ENCODE measurements at places on chromosomes 4 and X.
A peak's percentile ranks its signal among the peaks of the same experiment; 100 is the strongest.

- DNase-seq, result no peak
Observed at GRCh38 chrX:118521435-118521834, 25.8 kb downstream of the DOCK11 start.

DNA sequence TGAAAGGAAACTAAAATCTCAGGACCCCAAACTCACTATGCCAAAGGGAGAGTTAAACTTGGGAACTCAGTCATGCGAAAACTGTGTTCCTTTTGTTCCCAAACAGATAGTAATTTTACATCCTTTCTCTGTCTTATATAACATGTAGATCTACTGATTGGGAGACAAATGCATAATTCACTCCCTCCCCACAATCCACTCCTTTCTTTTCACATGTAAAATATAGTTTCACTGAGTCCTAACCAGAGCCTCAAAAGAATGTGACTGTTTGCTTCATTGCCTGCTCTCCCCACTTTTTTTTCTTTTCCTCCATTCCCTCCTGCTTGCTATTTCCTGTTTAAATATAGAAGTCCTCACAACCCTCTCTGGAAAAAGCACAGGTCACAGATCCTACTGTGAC is 699.3 kb upstream of the ADGRL3 start:
- DNase-seq, result peak; percentile 2

- DNase-seq, result no peak
Observed at GRCh38 chr4:155681886-155682285, 15.2 kb downstream of the GUCY1A1 start.

GRCh38 chr4:138047290-138047689 is 194.9 kb downstream of the SLC7A11 start:
- DNase-seq, result no peak

- no peak for DNase-seq
Observed at GRCh38 chr4:77816546-77816945, 2.6 kb downstream of the CNOT6L start.

GRCh38 chr4:173318648-173319211 is 15.4 kb downstream of the HMGB2 start:
- DNase-seq, result peak; percentile 75

DNA sequence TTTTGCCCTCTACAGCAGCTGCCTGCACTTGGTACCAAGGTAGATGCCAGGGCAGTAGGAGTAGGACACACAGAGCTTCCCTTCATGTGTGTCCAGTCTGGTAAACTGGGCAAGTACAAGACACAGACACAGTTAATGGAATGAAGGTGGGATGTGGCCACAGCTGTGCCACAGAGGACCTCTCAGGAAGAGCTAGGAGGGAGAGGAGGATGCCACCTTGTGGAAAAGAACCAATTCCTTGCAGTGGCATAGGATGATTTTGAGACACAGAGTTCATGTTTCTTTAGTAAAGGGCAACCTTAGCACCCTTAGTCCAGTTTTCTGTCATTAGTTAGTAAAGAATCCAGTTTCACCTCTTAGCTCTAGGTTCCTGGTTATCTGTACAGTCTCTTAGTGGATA is 36.3 kb upstream of the TBC1D14 start:
- DNase-seq, result no peak

DNA sequence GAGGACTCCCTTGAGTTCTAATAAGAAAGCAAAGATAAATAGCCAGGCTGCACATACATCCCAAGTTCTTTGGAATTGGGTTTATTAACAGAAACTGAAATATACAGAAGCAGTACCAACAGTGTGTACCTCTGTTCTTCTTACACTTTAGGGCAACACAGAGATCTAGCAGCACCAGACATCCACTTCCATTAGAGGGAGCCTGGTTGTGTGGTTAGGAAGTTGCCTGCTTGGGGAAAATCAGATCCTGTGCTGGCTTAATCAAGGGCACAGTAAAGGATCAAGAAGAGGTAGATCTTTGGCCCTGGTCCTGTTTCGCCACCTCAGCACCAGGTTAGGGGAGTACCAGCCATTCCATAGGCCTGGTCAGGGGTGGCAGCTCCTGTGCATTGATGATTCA is 231.1 kb upstream of the ARHGAP24 start:
- DNase-seq, result no peak

- DNase-seq, result no peak
Observed at GRCh38 chrX:128961290-128961689, 562.0 kb downstream of the SMARCA1 start.

- no peak for DNase-seq
Observed at GRCh38 chr4:14091966-14092365, 464.4 kb upstream of the BOD1L1 start.

- peak; percentile 26 for DNase-seq
Observed at GRCh38 chr4:48340276-48340964, 909 bp upstream of the SLAIN2 start.

- DNase-seq, result no peak
Observed at GRCh38 chr4:181468451-181468850, 774.8 kb upstream of the TENM3 start.

- DNase-seq, result no peak
Observed at GRCh38 chrX:7201496-7201895, 53.5 kb upstream of the PUDP start.

DNA sequence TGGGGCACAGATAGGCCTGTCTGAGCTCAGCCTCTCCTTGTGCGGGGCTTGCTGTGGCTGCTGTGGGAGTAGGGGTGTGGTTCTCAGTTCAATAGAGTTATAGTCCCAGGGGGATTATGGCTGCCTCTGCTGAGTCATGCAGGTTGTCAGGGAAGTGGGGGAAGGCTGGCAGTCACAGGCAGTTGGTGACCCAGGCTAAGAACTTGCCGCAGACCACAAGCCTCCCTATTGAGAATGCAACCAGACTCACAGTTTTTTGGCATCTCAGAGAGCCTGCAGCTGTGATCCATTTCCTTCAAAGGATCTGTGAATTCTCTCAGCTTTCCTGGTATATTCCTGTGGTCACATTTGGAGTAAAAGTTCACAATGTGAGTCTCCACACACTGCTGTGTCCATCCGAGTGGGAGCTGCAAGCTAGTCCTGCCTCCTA is 364.9 kb downstream of the ZNF674 start:
- no peak for DNase-seq

- no peak for DNase-seq
Observed at GRCh38 chrX:48523682-48524081, 2.1 kb downstream of the EBP start.

- DNase-seq, result no peak
Observed at GRCh38 chr4:13289391-13289790, 194.7 kb downstream of the RAB28 start.

DNA sequence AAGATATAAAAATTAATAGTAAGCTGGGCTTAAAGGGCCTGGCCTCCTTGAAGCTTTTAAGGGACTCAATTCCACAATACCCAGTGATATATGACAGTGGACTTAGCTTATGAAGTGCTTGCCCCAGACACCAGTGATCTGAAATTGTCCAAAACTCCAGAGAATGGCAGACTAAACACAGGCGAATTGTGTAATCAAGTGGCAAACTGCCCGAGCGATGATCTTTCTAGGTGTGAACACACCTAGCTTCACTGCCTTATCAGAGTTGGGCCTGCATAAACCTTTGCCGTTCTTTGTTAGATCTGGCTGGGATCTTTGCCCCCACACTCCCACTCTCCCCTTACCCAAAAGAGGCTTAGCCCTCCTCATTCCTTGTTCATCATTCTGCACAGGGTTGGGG is 62.5 kb upstream of the SH3RF1 start:
- DNase-seq, result no peak

DNA sequence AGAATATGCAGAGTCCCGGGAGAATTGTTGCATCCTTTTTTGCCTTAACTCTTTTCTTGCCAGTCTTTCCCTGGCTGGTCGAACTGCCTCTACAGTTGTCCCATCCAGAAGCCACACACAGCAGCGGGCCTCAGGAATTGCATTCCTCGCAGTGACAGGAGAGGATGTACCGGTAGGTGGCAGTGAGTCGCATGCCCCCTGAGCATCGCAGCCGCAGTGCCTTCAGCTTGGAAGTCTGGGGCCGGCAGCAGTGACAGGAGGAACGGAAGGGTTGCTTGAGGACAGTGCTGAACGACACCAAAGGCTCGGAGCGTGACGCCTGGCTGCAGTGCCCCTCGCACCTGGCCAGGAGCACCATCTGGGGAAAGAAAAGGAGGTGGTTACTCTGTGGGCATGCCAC is 23.5 kb downstream of the NDP start:
- peak; percentile 39 for DNase-seq

- no peak for DNase-seq
Observed at GRCh38 chr4:119053245-119053644, 82.4 kb upstream of the MYOZ2 start.

- no peak for DNase-seq
Observed at GRCh38 chr4:146273204-146273901, 59.0 kb downstream of the REELD1 start.

GRCh38 chrX:136666088-136666487 is 18.1 kb downstream of the CD40LG start:
- DNase-seq, result no peak

- no peak for DNase-seq
Observed at GRCh38 chrX:716136-716535, 85.5 kb downstream of the SHOX start.

GRCh38 chr4:52655506-52655905 is 3.6 kb downstream of the USP46 start:
- no peak for DNase-seq

GRCh38 chr4:179605196-179605595 is 2163.0 kb upstream of the AGA start:
- no peak for DNase-seq

GRCh38 chr4:61173799-61174198 is 26.3 kb upstream of the ADGRL3 start:
- DNase-seq, result no peak

DNA sequence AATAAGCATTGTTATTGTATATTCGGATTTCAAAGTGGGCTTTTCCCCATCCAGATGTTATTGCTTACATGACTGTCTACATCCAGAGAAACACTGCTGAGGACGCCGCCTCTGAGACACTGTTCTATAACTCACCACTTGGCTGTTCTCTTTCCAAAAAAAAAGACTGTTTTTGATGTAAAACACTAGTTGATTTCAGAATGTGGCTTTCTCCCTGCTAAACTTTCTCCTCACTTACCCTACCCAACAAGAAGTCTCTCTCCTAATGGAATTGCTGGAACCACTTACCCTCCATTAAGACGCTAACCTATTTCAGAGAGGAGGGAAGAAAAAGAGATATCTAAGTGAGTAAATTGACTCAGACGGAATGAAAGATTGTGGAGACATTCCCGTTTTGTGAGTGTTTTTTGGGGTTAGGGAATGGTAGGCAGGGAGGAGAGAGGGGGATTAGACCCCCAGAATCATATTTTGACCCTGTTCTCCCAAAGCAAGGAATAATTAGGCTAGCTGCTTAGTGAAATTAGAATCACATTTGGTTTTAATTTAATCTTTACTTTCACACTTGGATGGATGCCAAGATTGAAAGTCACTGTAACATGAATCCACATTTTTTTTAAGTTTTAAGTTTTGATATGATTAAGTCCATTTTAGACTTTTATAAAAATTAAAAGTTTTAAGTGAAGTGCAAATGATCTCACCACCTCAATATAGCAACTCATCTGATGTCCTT is 174.9 kb downstream of the CHIC2 start:
- no peak for DNase-seq

DNA sequence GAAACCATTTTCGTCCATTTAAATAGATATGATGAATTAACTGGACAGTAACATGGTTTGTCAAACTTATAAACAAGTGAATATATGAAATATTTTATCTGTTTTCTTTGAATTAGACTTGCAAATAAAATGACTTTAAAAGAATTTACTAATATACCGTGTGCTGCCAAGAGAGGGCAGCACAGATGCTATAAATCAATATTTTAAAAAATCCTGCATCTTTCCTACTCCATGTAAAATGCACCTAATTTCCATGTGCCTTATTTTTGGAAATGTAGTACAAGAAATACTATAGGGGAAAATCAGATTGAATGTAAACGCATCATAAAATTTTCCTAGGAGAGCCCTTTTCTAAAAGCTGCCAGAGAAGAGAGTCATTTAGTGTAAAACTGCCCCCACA is 62.2 kb downstream of the PRKX start:
- DNase-seq, result peak; percentile 30

DNA sequence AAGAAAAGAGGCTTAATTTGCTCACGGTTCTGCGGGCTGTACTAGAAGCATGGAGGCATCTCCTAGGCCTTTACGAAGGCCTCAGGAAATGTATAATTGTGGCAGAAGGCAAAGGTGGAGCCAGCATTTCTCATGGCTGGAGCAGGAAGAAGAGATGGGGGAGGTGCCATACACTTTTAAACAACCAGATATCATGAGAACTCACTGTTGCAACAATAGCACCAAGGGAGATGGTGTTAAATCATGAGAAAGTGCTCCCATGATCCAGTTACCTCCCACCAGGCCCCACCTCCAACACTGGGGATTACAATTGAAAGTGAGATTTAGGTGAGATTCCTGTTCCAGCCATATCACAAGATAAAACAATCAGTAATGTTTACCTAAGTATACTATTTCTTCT is 45.5 kb downstream of the MTHFD2L start:
- DNase-seq, result no peak

- no peak for DNase-seq
Observed at GRCh38 chrX:13597874-13598273, 28.5 kb downstream of the EGFL6 start.

DNA sequence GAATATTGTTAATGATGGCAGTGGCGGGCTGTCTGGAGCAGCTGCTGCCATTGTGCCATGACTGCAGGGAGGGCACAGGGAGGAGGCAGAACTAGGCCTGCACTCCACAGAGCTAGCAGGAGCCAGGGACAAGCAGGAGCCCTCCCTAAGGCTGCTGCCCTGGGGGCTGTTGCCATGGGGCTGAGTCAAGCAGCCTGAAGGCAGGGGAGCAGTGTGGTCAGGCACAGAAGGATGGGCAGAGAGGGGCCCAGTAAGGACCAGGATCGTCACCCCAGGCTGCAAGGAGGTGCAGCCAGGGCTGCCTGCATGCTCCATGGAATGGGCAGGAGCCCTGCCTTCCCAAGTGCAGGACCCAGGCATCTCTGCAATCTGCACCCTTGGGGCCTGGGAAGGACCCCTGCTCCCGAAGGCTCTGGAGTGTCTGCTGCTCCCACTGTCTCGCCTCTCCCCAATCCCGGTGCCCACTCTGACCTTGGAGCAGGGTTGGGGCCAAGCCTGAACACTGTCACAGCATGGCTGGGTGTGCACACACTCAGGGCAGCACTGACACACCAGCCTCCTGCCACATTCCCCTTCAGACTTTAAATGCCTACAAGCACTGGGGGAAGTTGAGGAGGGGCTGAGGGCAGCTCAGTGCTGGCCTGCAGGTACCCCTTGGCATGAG is 98.3 kb upstream of the GALNTL6 start:
- DNase-seq, result no peak

- peak; percentile 19 for DNase-seq
Observed at GRCh38 chrX:68867458-68868112, 38.8 kb downstream of the EFNB1 start.

GRCh38 chr4:169293343-169294176 is 22.8 kb upstream of the SH3RF1 start:
- peak; percentile 64 for DNase-seq
